Transverse colon (tissue), 4 donors: ENCODE measurements at places on chromosomes 5 and 9. TPM values are rescaled to one million over a fixed set of nuclear protein-coding genes. Genes with fewer than 3 reads are reported as not detected.

TIMD4 gene
- total RNA-seq, result 1.4 TPM

PRR7 gene
- 2.1 TPM for total RNA-seq

TMEM252 gene
- 0.48 TPM for total RNA-seq

ADAMTS2 gene
- total RNA-seq, result 6.0 TPM

FAM13B gene
- 46.7 TPM for total RNA-seq

SLC6A19 gene
- 2.5 TPM for total RNA-seq

PCDHB15 gene
- total RNA-seq, result 0.75 TPM
